ENCODE measurements at places on chromosomes 13 and 19.

- no peak for DNase-seq
Measured at GRCh38 chr13:84524586-84524985, 642.3 kb upstream of the SLITRK1 start.

- no peak for DNase-seq
Measured at GRCh38 chr19:4889034-4889815, 13.5 kb downstream of the ARRDC5 start.

GRCh38 chr13:37059848-37060192, 332 bp upstream of the SUPT20H start:
- no peak for DNase-seq

DNA sequence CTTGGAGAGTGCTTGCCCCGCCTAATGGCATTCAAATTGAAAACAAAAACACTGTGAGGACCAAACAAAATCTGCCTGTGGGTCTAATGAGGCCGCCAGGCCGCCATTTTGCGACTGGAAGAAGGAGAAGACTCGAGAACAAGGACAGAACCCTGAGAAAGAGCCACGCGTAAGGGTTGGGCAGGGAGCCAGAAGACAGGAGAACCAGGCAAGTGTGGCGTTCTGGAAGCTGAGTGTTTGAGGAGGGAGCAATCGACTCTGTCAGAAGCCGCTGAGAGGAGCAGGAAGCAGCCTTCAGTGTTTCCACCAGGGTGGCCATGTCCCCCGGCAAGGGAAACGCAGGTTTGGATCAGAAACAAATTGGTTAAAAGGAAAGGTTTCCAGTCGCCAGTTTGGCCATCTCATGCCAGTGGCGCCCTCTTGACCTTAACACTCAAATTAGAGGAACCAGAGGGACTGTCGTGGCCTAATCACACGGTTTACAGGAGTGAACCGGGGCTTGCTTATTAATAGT, 10.2 kb upstream of the PTOV1 start:
- no peak for DNase-seq
